Neural crest cell (in vitro differentiated cells): ENCODE measurements at places on chromosomes 5 and 9. TPM values are rescaled to one million over a fixed set of nuclear protein-coding genes. Genes with fewer than 3 reads are reported as not detected.

DNA sequence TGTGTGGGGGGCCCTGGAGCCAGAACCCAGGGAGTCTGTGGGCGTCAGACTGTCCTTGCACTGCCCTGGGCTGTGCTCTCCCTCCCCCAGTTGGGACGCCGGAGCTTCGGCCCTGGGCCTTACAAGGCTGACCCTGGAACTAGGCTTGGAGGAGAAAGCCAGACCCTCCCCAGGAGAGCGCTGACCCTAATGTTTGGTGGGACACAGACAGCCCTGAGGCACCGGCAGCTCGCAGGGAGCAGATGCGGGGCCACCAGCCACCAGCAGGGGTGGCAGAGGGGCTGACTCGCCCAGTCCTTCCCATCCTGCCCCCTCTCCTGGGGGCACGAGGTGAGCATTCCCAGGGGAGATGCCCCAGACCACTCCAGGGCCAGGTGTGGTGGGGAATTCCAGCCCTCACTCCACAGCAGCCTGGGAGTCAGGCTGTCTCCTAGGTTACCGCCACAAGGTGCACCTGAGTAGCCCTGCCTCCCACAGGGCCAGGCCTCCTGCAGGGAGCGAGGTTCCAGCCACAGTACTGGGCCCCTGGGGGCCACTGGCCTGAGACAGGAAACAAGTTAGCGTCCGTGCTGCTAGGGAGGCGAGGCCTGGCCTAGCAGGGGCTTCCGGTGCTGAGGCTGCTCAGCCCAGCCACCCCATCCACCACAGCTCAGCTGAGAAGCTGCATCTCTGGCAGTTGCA is 134.6 kb downstream of the OLFM1 start:
- H3K4me3 ChIP-seq, result no peak overlapping the region
- no peak for DNase-seq
- H3K36me3 ChIP-seq, result no peaks in the 10 kb centered on the region
- no peak overlapping the region for H3K27ac ChIP-seq

DNA sequence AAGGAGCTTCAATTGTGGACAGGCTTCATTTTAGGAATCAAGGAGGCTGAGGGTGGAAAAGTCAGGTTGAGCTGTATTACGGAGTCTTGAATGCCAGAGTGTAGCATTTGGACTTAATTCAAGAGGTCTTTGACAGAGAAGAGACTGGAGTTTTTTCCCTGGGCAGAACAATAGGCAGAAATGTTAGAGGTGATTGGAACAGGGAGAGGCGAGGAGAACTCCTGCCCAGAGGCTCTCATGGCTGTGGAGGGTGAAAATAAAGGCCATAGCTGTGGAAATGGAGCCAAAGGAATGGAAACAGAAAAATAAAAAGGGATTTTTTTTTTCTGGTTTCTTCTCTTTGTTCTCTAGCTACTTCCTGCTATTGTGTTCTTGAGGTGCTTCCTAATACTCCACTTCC is 3.7 kb upstream of the IFNB1 start:
- H3K36me3 ChIP-seq, result peaks cover 2% of the 10 kb centered on the region
- no peak overlapping the region for H3K4me3 ChIP-seq
- no peak for DNase-seq
- no peak overlapping the region for H3K27ac ChIP-seq

- H3K4me3 ChIP-seq, result no peak overlapping the region
- no peaks in the 10 kb centered on the region for H3K27me3 ChIP-seq
- peaks cover 9% of the 10 kb centered on the region for H3K36me3 ChIP-seq
- H3K27ac ChIP-seq, result no peak overlapping the region
These were observed 165.6 kb downstream of the DCP2 start for GRCh38 chr5:113142186-113142585.

GRCh38 chr5:138467711-138468132 is 2.4 kb downstream of the EGR1 start:
- peaks cover 20% of the 10 kb centered on the region for H3K36me3 ChIP-seq
- peak overlapping the region; percentile 90 for H3K4me3 ChIP-seq
- peaks cover 33% of the 10 kb centered on the region for H3K4me1 ChIP-seq
- H3K27ac ChIP-seq, result peak overlapping the region; percentile 78
- peaks cover 14% of the 10 kb centered on the region for H3K27me3 ChIP-seq
- DNase-seq, result no peak

Gene RETREG1
- 4.6 and 6.2 TPM in 2 replicates for total RNA-seq

Gene GRXCR2
- not detected in 2 replicates for total RNA-seq

DNA sequence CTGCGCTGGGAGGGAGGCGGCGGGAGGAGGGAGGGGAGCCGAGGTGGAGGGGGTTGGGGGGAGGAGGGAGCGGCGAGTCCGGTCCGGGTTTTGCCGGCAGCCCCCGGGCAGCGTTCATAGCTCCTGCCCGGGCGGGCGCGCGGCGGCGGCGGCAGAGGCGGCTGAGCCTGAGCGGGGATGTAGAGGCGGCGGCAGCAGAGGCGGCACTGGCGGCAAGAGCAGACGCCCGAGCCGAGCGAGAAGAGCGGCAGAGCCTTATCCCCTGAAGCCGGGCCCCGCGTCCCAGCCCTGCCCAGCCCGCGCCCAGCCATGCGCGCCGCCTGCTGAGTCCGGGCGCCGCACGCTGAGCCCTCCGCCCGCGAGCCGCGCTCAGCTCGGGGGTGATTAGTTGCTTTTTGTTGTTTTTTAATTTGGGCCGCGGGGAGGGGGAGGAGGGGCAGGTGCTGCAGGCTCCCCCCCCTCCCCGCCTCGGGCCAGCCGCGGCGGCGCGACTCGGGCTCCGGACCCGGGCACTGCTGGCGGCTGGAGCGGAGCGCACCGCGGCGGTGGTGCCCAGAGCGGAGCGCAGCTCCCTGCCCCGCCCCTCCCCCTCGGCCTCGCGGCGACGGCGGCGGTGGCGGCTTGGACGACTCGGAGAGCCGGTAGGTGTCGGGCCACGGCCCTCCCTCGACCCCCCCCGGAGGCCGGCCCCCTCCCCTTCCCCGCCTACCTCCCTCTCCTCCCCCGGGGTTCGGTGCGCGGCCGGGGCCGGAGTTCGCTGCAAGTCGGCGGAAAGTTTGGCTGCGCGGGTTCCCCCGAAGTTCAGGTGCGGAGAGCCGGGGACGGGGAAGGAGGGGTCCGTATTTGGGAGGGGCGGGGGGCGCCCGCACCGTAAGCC is at the start of gene CXXC5:
Gene CXXC5, plus strand, starts transcription at position 145 of the 877 bp plus-strand sequence. CDS start 32,175 bp downstream, outside the sequence.
- no peaks in the 10 kb centered on the region for H3K36me3 ChIP-seq
- H3K27ac ChIP-seq, result no peak within 1 kb of the TSS
- peaks cover 56% of the 10 kb centered on the region for H3K4me1 ChIP-seq
- peaks cover 38% of the 10 kb centered on the region for H3K27me3 ChIP-seq

Gene SHC3
- 14.9 and 17.7 TPM in 2 replicates for total RNA-seq

Gene GABBR2
- total RNA-seq, result 0.77 and 0.84 TPM in 2 replicates

DNA sequence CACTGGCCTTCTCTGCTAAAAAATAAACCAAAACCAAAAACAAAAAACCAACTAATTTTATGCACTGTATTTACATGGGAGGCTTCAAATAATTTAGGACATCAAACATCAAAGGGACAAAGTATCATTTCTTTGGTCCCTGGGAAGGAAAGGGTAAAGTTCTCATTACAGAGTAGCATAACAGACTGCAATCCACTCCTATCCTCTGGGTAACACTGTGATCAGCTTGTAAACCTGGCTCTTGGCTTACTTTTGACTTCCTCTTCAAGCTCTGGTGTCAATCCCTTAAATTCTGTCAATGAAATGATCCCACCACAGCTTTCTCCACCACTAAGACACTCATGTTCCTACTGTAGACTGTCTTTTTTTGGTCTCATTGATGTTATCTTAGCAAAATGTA is 69.8 kb upstream of the VCAN start:
- H3K36me3 ChIP-seq, result no peaks in the 10 kb centered on the region
- no peak overlapping the region for H3K4me3 ChIP-seq
- H3K27me3 ChIP-seq, result no peaks in the 10 kb centered on the region
- DNase-seq, result no peak
- H3K27ac ChIP-seq, result peak overlapping the region; percentile 60
- H3K4me1 ChIP-seq, result peaks cover 9% of the 10 kb centered on the region

DNA sequence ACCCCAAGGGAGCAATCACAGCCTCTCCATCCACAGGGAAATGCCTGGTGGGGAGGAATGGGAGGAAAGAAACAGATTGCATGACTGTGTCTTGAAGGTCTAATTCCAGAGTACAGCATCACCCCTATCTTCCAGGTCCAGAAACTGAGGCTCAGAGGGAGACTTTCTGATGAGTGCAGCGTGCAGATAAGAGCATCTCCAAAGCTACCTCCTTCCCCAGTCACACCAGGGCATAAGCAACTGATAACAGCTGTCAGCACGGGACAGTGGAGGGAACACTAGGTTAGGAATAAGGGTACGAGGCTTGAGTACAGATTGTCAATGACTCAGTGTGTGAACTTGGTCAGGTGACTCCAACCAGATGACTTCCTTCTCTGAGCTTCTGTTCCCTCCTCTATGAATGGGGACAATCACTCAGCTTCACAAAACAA is 126.9 kb downstream of the KCNIP1 start:
- no peaks in the 10 kb centered on the region for H3K36me3 ChIP-seq
- H3K27me3 ChIP-seq, result peaks cover 3% of the 10 kb centered on the region
- DNase-seq, result no peak
- H3K27ac ChIP-seq, result no peak overlapping the region
- peak overlapping the region; percentile 16 for H3K4me3 ChIP-seq
- peaks cover 31% of the 10 kb centered on the region for H3K4me1 ChIP-seq

GRCh38 chr9:31700252-31701045 is 684.0 kb upstream of the ACO1 start:
- H3K27me3 ChIP-seq, result no peaks in the 10 kb centered on the region
- H3K4me1 ChIP-seq, result no peaks in the 10 kb centered on the region
- no peak overlapping the region for H3K27ac ChIP-seq
- DNase-seq, result no peak

Gene AMBP
- 0.40 TPM in 1 of 2 replicates, not detected in the other for total RNA-seq

DNA sequence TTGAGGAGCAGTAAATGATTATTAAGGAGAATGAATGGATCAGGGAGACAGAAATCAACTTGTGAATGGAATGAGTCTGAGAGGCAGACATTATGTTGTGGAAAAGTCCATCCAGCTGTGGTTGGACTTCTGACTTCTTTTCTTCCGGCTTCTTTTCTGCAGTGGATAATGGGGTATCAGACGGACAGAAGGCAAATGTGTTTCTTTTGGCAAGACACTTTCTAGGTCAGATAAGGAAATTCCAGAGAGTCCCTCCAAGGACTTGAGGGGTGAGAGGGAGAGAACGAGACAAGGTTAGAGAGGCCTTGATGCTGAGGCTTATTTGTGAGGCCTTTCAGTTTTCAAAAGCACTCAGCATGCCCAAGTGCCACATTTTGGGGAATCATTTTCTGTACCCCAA is 17.1 kb upstream of the GRHPR start:
- H3K27me3 ChIP-seq, result no peaks in the 10 kb centered on the region
- H3K27ac ChIP-seq, result no peak overlapping the region
- H3K4me3 ChIP-seq, result no peak overlapping the region
- H3K36me3 ChIP-seq, result no peaks in the 10 kb centered on the region

GRCh38 chr9:27564670-27565069 is 8.6 kb downstream of the C9orf72 start:
- H3K27me3 ChIP-seq, result no peaks in the 10 kb centered on the region
- H3K27ac ChIP-seq, result no peak overlapping the region
- no peak overlapping the region for H3K4me3 ChIP-seq
- H3K36me3 ChIP-seq, result peaks cover 14% of the 10 kb centered on the region

Gene WDR38
- total RNA-seq, result not detected in 2 replicates

DNA sequence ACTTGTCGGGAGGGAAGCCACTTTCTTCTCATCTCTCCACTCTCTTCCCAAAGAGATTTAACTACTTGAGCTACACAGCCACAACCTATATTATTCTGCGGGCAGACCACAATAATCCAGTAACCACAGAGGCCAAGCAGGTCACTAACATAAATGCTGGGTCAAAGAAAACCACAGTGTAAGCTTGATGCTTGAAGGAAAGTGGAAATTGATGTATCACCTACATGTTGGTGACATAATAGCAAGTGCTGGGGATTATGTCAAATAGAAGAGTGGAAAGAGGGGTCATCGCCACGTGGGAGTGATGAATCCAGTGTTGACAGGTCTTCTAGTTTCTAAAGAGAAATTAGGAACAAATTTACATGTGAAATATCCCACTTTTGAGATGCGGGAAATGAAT is 40.9 kb downstream of the RFK start:
- H3K4me3 ChIP-seq, result no peak overlapping the region
- no peaks in the 10 kb centered on the region for H3K4me1 ChIP-seq
- no peaks in the 10 kb centered on the region for H3K36me3 ChIP-seq
- no peak for DNase-seq
- H3K27ac ChIP-seq, result no peak overlapping the region
- H3K27me3 ChIP-seq, result no peaks in the 10 kb centered on the region

Gene ARHGAP26
- total RNA-seq, result 4.9 and 5.5 TPM in 2 replicates

Gene NUDT2
- total RNA-seq, result 17.8 and 19.8 TPM in 2 replicates

DNA sequence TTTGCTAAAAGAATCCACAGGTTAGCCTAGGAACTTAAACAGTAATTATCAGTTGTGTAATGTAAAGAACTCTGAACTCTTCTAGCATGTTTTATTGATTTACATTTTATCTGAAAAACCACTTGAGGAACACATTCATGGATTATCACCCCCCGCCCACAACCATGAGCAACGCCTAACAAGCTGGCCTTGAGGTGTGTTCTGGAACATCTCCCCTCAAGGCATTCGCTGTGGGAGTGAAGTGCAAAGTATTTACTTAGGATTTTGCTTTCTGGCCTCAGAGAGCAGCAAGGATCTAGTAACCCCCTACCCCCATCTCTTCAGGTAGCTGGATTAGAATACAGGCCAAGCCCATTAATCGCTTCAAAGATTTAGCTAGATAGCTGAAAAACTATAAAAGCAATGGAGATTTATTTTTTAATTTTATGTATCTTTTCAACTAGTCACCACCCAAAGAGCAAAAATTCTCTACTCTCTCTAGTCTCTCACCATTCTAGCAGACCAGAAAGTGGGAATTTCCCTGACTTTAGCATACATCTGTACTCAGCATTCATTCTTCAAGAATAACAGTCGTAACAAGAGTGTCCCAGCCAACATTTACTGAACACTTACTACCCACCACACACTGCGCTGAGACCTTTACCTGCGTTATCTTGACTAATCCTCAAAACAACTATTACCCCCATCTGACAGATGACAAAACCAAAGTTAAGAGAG is 37.2 kb downstream of the DDX31 start:
- no peaks in the 10 kb centered on the region for H3K27me3 ChIP-seq
- no peak overlapping the region for H3K27ac ChIP-seq
- no peaks in the 10 kb centered on the region for H3K4me1 ChIP-seq
- no peak overlapping the region for H3K4me3 ChIP-seq

Gene CDKN2B-AS1
- total RNA-seq, result 0.21 TPM in 1 of 2 replicates, not detected in the other

DNA sequence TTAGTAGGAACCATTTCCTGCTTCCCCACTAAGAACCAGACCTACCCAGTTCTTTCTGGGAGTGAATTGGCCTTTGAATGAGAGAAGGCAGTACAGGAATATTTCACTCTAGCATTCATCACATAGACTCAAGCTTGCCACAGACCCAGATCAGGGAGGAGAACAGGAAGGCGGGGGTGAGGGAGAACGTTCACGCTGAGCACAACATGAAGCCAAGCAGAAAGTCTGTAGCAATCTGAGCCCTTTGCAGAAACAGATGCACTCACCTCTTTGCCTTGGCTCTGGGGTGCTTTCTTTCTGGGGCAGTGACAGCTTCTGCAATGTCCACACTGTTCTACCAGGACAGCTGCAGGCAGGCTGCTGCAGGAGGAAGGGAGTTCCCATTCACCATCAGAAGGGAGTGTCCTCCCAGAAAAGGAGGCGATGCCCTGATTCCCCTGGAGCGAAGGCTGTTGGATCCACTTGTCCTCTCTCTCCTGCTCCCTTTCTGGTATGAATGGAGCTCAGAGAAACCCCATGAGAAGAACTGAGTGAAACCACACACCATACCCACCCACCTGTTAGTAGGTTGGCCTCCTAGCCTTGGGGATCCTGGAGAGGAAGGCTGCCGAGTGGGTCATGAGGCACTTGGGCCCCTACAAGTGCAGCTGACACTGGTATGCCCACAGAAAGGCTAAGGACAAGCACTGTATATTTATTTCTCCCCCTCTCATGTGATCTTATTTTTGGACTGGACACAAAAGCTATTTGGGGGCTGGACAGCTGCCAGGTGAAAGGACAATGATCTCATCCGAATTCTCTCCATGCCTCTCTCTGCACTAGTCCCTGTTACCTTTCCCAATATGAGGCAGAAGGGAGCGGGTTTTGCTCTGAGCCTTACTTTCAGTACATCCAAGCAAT is 11.7 kb upstream of the FGF1 start:
- no peaks in the 10 kb centered on the region for H3K27me3 ChIP-seq
- H3K36me3 ChIP-seq, result no peaks in the 10 kb centered on the region
- peaks cover 8% of the 10 kb centered on the region for H3K4me1 ChIP-seq
